CD4-positive, alpha-beta T cell treated with Interleukin-6 at 100 ng/mL for 8 hours (primary cell): ENCODE measurements at places on chromosomes 12 and 14.

GRCh38 chr12:107761502-107761904 lies 566 bp upstream of the PRDM4 start:
- no peak for DNase-seq

DNA sequence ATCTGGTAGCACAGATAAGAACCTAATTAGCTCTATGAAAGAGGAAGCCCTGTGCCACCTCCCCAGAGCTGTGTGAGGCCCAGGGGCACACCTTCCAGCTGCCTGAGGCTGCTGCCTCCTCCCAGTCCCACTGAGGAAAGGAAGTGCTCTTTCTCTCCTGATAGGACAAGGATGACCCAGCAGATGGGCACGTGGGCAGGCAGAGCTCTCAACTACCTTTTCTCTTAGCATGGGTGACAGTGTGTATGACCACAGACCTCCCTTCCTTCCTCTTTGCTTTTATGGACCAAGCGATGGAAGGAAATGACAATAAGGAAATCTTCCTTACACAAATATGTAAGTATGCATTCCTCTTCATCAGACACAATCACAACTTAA lies 127.6 kb upstream of the AMIGO2 start:
- peak; percentile 48 for DNase-seq

DNA sequence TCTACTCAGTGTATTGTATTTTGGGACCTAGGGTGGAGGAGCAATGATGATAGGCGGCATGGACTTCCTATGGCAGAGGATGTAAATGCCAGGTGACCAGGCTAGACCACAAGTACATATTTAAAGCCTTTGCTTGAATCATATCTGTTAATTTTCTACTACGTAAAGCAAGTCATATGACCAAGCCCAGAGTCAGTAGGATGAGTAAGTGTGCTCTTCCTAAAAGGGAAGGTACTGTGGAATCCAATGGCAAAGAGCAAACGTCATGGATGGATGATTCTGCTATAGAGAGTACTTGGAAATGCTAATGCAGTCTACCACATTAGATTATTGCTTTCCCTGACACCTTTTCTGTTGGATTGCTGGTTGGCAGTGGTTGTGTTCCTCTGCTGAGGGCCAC lies 16.8 kb downstream of the GPATCH2L start:
- DNase-seq: no peak

GRCh38 chr14:75794615-75795038 lies 133.6 kb downstream of the TTLL5 start:
- DNase-seq: no peak

- no peak for DNase-seq
Observed at GRCh38 chr12:89390802-89391673, 38.7 kb upstream of the DUSP6 start.

DNA sequence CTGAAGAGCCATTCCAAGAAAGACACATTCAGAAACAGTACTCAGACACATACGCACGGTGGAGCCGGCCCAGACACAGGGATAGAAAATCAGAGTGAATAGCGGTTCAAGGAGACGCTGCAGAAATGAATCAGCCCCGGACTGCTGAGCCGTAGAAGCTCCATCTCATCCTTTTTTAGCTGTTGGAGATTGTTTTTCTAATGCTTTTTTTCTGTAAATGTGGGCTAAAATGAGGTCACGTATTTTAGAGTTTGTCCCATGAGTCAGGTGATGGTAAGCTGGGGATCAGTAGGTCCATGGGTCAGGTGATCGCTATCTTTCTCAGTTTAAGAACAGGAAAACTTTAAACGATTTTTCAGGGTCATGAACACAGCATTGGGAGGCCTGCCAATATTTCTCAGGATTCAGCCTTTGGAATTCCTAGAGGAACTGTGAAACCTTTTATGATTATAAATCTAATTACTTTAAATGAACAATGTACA lies 202.4 kb downstream of the ITPR2 start:
- no peak for DNase-seq

DNA sequence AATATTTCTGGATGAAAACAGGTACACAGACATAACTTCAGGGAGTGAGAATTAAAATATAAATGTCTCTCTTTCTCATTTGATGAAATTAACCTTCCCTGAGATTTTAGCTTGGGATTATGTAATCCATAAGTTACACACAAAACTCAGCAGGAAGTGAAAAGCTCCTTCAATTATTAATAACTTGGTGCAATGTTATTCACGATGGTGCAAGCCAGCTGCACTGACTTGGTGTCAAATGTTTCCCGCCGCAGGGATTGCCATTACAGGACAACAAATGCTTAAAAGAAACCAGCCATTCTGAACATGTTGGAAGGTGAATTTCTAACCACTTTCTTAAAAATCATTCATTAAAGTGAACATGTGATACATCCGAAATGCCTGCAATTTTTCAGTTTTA lies 250.4 kb downstream of the FOXN3 start:
- no peak for DNase-seq

GRCh38 chr12:132069336-132069985 lies 74.7 kb downstream of the DDX51 start:
- no peak for DNase-seq

DNA sequence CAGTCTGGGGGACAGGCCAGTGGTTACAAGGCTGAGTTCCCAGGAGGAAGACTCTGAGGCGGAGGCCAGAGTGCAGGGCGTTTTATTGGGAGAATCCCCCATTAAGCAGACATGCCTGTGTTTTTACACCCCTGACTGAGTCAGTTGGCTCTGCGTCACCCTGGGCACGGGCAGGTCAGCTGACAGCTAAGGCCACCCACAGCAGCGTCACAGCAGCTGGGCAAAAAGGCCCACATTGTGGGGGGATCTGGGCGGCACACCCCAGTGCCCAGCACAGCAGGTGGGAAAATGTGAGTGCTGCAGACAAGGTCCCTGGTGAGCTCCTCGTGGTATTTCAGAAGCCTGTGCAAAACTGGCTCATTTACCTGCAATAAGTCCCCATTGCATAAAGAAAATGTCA lies 184.7 kb downstream of the AACS start:
- no peak for DNase-seq

DNA sequence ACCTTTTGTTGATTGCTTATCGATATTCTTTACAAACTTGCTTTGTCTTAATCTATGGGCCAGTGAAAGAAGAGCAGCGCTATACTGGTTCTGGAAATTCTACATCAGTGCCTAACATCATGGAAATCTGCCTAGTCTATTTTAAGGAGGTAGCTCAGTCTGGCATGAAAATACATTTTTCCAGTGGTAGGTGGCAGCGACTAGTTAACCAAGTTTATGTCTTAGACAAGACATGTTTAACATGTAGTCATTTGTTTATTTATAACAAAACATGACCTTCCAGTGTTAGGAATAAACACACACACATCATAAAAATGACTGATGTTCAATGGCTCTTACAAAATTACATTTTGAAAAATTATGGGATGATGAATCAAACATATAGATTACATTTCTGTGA lies 336.0 kb upstream of the SOX5 start:
- DNase-seq: no peak

DNA sequence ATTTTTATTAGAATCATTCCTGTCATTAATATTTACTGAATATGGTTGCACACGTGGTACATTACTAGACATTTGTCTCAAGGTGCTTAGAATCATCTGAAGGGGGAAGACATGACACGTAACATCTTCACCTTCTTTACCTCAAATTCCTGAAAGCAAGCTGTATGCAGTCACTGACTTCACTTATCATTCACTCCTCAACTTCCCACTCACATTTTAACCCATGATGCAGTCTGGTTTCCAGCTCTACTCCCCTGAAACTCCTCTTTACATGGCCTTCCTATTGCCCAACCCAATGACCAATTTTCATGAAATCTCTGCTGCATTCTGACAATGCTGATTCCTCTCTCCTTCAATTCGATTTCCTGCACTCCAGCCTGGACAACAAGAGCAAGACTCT lies 5.8 kb upstream of the PSMC6 start:
- no peak for DNase-seq

GRCh38 chr12:113092607-113093408 lies 36.3 kb downstream of the DTX1 start:
- no peak for DNase-seq

DNA sequence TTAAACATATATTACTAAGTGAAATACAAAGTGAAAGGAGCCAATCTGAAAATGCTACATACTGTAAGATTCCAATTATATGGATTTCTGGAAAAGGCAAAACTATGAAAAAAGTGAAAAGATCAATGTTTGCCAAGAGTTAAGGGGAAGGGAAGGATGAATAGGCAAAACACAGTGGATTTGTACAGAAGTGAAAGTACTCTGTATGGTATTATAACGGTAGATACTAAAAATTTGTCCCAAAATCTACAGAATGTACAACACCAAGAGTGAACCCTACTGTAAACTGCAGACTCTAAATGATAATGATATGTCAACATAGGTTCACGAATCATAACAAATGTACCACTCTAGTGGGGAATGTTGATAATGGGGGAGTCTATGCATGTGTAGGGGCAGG lies 17.8 kb downstream of the EEA1 start:
- DNase-seq: no peak

GRCh38 chr12:69908203-69908602 lies 83.2 kb downstream of the MYRFL start:
- no peak for DNase-seq

DNA sequence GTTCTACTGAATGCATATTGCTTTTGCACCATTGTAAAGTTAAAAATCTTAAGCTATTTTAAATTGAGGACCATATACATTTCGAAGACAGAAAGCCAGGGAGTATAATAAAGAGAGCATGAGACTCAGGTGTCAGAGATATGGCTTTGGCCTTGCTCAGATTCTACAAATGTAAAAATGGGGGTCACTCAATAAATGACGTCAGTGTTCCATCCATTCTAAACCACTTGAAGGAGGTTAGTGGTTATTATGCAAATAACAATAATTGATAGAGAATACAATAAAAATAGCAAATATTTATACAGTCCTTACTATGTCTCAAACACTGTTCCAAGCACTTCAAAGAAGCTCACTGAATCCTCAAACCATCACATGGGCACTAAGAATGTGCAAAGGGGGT lies 20.1 kb downstream of the RTN1 start:
- DNase-seq: no peak

DNA sequence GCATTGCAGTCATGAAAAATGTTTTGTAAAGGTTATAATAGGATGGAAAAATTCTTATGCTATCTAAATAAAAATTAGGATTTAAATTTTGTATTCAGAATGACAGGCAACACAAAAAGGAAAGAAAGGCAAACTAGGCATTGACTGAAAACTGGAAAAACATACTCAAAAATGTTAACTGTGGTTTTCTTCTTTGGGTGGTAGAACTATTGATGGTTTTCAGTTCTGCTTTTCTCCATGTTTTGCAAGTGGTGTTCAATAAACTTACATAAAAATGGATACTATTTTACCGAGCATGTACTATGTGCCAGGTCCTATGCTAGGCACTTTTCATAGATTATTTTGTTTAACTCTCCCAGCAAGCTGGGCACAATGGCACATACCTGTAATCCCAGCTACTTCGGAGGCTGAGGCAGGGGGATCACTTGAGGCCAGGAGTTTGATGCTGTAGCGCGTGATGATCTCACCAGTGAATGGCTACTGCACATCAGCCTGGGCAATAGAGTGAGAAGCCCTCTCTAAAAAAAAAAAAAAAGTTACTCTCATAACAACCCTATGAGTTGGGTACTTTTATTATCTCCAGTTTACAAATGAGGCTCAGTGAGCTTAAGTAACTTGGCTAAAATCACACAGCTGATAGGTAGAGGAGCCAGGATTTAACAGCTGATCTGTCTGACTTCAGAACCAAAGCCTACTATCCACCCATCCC lies 26.3 kb upstream of the TCP11L2 start:
- no peak for DNase-seq

DNA sequence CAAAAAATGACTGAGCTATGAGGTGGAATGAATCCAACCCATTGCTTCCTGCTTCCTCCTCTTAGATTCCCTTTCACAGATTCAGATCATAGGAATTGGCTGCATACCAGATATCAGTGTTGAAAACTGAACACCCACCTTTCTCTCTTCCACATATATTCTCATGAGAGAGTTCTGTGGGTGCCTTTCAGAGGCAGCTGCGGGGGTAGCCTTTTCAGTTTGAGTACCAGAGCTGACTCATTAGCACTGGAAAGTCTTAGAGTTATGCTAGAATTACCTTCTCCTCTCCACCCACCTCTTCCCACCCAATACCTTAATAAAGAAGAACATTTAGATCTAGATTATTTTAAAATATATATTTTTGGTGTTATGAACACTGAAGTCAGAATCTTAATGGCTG lies 495.4 kb upstream of the SEL1L start:
- no peak for DNase-seq

- DNase-seq: no peak
Observed at GRCh38 chr12:21054334-21054733, 76.7 kb upstream of the SLCO1B1 start.

DNA sequence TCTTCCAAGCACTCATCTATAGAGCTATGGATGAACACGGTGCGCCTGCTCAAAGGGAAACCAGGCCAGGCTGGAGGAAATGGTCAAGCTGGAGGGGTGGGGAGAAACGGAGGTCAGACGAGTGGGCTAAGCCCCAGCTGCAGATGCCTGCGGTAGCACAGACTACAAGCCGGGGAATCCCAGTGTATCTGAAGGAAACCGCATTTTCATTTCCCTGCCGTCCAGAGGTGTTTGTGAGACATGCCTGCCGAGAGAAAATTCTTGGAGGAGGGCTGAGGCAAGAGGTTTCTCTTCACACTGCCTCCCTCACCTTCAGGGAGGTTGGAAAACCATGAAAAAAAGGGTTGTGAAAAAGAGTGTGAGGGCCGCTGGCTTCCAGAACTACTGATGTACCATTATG lies 102.0 kb upstream of the FOXN3 start:
- DNase-seq: no peak

DNA sequence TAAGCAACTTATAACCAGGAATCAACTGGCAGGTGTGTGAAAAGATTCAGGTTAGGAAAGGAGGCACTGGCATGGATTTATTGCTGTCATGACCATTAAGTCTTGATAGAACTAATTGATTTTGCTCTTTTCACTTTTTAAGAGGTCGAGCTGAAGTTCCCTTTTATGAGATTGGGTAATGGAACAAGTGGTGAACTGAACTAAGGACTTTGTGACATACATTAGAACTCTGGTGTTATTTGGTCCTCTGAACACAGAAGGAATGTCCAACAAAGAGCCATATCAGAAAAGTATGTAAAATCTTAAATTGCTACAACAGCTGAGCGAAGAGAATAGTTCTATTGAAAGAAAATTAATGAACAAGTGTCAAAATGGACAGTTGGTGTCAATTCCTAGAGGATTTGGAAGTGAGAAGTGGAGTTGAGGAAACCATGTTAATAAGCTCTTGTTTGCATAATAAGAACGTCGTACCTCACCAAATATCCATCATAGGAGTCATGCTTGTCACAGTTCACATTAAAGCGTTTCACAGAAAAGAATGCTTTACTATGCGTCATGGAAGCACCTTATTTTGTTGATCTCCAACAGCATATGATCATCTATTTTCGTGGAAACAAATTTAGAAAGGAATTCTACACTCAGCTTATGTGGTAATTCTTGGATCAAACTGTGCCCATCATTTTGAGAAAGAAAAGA lies 8.4 kb upstream of the MYF6 start:
- no peak for DNase-seq

GRCh38 chr12:77493302-77494168 lies 337.2 kb upstream of the NAV3 start:
- no peak for DNase-seq
